ENCODE measurements at places on chromosomes 5 and 9.

DNA sequence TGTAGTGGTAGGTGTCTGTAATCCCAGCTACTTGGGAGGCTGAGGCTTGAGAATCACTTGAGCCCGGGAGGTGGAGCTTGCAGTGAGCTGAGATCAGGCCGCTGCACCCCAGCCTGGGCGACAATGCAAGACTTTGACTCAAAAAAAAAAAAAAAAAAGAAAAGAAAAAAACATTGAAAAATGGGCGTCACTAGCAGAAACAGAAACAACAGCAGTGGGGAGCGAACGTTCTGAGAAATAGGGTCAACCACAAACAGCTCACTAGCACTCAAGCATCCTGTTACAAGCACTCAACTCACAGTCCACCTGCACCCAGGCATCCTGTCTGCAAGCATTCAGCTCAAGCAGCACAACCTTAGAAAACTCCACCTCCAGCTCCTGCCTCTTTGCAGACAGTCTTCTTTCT is 17.2 kb downstream of the TRIM14 start:
- peak; percentile 98 for DNase-seq

- no peak for DNase-seq
These were observed 49.7 kb upstream of the ARL15 start for GRCh38 chr5:54360089-54360488.

DNA sequence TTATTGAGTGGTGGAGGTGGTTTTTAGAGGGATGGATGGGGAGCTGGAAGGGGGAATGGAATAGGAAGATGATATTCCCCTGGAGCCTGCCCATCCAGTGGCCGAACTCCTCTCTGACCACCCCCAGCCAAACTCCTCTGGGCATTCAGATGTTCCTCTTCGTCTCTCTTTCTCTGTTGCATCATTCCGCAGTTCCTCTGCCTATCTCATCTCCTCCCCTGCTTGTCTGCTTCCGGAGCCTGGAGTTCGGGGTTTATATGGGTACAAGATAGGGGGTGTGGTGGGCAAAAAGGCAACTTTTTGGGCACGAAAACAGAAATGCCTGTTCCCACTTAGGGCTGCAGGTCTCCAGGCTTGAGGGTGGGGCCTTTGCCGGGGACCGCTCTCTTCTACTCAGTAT is 12.2 kb upstream of the CDK5RAP2 start:
- no peak for DNase-seq

- no peak for DNase-seq
These were observed 183.0 kb downstream of the CETN3 start for GRCh38 chr5:90226433-90227099.

DNA sequence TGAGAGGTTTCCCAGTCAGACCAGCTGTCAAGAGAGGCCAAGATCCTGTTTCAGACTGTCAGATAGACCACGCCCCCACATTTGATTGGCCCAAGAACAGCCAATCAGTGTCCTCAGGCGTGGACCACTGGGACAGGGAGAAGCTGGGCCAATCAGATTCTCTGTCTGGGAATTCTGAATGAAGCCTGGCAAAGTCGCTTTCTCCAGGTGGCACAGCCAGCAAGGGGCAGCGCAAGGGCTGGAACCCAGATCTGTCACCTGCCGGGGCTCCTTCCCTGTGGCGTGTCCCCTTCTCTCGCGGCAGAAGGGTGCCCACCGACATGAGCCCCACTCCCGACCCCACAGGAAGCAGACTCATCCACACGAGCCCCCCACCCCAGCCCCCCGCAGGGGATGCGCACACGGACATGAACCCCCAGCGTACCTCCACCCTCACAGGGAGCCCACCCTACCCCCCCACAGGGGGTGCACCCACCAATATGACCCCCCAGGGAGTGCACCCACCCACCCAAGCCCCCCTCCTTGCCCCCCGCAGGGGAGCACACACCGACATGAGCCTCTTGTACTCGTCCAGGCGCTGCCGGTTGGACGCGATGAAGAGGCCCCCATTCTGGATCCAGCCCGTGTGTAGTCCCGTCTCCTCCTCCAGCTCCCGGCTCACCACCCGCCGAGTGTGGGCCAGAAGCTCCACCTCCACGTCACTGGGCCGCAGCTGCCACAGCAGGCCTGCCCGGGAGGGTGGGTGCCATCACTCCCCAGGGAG is 6.1 kb downstream of the SARDH start:
- no peak for DNase-seq

GRCh38 chr9:81112627-81113452 is 576.5 kb downstream of the TLE1 start:
- no peak for DNase-seq

DNA sequence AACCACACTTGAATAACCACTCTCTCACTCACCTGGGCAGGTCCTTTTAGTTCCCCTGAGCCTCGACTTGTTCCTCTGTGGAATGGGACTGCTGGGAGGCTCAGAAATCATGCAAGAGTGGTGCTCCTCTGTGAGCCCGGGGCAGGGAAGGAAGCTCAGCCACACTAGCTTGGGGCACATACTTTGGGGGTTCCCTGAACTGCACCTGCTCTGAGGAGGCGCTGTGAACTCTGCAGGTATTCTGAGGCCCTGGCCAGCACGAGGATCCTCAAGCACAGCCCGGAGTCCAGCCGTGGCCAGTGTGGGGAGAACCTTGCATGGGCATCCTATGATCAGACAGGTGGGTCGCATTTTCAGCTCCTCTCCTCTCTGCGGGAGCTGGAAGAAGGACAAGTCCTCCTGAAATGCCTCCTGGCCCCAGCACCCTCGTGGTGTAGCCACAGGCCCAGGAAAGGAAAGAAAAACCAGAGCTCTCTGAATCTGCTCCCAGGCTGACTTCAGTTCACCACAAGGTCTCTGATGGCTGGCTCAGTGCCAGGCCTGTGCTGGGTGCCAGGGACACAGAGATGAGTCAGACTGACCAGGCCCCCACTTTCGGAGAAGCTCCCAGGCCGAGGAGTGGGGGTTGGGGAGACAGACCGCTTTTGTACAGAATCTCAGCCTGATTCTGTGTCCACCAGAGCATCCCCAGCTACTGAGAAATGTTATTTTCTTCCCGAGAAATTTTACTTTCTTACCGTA is 11.9 kb downstream of the GLIPR2 start:
- no peak for DNase-seq

GRCh38 chr5:30960036-30960435 is 233.4 kb upstream of the CDH6 start:
- DNase-seq = no peak

GRCh38 chr9:127634021-127634420 is 21.9 kb downstream of the STXBP1 start:
- no peak for DNase-seq

DNA sequence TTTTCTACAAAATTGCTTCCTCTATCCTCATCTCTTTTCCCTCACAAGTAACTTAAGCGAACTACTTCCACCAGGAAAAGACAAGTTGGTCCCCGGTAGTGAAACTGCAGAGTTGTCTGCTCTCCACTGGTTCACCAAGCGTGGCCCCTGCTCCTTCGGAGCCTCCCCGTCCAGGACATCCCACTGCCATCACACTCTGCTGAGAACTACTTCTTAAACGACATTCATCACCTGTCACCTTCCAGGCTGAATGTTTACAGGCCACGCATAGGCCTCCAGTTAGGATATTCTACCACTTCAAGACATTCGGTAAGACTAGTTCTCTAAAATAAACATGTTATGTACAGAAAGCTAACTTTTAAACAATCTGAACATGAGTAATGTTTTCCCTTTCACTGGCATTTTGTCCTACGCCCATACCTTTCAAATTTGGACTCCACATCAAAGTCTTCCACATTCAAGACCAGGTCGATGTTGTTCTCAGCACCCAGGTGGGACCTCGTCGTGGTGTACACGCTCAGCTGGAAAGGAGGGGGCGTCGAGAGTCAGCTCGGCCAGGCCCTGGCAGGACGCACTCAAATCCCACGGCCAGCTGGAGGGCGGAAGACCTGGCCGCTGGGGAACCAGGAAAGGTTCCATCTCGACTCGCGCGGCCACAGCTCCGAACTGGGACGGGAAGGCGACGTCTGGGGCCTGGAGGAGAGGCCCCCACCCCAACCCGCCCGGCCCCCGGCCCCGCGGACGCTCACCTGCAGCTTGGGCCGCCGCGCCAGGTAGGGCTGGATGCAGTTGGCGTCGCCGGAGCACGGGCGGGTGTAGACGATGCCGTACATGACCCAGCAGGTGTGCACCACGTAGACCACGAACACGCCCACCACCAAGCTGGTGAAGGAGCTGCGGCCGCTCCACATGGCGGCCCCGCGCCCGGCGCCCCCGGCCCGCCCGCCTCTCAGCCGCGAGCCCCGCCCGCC is 683 bp downstream of the CLPTM1L start:
- DNase-seq = no peak

DNA sequence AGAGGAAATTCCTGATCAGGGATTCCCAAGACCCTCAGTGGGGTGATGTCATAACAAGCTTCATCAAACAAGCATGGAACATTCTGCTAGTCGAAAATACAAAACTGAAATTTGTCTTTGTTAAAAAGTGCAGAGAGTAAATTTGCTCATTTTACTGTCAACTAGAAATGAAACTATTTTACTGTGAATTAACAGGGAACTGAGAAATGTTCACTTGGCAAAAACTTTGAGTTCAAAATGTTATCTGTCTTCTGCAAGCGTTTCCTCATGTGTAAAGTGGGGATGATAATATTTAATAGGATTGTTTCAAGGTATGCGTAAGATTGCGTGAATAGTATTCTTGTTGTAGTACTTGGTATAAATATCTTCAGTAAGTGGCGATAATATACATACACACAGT is 45.4 kb downstream of the ALDH1A1 start:
- no peak for DNase-seq

DNA sequence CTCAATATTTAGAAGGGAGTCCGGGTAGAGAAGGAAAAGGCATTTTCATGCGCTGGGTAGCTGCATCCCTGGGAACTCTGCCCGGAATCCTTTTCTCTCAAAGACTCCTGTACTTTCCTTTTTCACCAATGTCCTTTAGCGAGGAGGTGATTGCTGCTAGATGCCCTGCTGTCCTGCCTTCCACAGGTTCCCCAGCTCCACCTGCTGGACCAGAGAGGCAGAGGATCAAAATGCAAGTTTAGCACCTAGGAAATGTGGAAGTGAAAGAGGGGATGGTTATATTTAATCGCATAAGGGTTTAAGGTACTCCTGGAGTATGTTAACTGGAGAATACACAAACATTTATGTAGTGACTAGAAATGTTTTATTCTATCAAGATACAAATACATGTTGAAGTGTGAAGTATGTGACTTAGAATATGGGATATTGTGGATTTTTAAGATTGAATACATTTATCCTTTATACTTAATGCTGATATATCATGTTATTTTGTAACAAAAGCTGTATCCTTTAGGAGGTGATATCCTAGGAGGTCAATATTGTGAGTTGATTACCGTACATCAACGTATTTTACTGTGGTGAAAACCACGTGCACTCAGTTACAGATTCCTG is 145.7 kb downstream of the ARHGAP26 start:
- no peak for DNase-seq
